ENCODE measurements at places on chromosomes 3 and 15.
A peak's percentile ranks its signal among the peaks of the same experiment; 100 is the strongest.

DNA sequence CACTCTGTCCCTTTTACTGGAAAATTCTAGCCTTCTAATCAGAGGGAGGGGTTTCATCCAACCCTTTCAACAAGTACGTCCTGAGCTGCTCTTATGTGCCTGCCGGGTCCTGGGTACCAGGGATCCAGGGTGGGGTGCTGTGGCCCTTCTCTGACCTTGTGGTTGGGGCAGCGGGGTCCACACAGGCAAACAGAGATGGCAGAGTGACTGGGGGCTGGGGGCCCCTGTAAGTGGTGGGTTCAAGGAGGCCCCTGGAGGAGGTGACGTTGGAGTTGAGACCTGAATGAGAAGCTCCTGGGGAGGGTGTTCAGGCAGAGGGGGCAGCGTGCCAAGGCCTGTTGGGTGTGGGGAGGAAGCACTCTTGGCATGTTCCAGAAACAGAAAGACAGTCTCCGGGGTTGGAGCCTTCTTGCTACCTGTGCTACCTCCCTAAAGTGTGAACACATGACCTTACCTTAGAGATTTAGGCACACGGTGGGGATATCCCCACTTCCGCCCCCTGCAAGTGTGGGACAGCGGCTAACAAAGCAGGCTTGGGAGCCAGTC is 78.1 kb downstream of the FBLN2 start:
- no peak for DNase-seq

- peak; percentile 99 for DNase-seq
Observed at GRCh38 chr15:70097321-70098152, at the start of gene TLE3. TSS of gene TLE3 (minus strand) at chr15:70097917. CDS start at chr15:70096798, 1,119 bp downstream.

DNA sequence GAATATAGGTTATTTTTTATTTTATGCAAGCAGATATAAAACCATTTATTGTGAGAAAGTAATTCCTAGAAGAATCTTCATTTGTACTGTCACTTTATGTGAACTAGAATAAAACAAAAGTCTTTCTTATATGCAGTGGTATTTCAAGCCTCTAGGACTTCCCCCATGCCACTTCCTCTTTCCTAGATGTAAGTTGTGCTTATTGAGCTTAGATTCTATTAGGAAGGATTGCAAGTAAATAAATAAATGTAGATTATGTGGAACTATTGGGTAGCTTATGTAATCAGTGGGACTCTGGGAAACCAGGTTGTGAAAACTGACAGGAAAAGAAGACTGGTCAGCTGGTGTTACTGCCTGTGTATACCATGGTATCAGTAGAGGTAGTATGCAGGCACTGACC is 169.7 kb downstream of the RSRC1 start:
- DNase-seq, result no peak

- no peak for DNase-seq
Observed at GRCh38 chr3:119276680-119277079, 17.5 kb upstream of the ARHGAP31 start.

GRCh38 chr15:48914717-48915116 is 36.8 kb downstream of the EID1 start:
- DNase-seq, result no peak

GRCh38 chr3:186075489-186075888 is 33.4 kb downstream of the ETV5 start:
- DNase-seq, result no peak
